Activated B cell treated with CpG ODN at 0.5 μM for 24 hours (primary cell): ENCODE measurements at places on chromosomes 2 and 18. TPM values are rescaled to one million over a fixed set of nuclear protein-coding genes. Genes with fewer than 3 reads are reported as not detected.

Gene FAM98A
- total RNA-seq: 30.2 and 40.5 TPM in 2 replicates

Gene TMEM198
- total RNA-seq: 0.86 and 1.2 TPM in 2 replicates

DNA sequence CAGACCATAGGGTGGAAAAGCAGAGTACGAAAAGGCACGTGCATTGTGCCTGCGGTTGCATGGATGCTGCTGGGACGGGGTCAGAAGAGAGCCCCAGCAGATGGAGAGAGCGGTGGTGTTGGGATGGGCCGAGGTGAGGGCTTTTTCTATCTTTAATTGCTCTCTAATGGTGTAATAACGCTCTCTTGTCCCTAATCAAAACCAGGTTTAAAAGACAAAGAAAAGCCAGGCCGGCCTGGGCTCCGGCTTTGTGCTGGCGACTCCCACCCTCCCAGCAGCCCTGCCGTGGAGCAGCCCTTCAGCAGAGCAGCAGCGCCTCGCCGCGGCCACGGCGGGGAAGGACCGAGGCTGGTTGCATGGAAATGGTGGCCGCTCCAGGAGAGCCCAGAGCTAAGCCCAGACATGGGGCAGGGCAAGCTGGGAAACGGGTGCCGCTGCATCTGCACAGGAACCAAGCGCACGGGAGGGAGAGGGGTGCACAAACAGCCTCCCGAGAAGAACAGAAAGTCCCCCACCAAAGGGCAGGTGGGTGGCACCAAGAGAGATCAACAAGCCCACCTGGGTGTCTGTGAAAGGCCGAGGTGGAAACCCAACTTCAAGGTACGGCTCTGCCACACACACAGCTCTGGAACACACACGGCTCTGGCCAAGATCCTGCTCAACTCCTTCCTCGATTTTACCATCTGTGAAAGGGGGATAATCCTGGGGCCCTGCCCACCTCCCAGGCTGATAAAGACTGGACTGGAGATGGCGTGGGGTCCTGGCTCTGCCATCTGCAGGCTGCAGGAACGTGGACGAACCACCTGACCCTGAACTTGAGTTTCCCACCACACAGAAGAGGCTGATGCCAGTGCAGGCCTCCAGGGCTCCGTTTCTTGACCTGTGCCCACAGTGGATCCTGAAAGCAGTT is 15.0 kb downstream of the HS1BP3 start:
- peak; percentile 64 for DNase-seq

Gene CNGA3
- total RNA-seq: not detected in 2 replicates

GRCh38 chr18:76451396-76452331 is 43.4 kb downstream of the ZNF516 start:
- DNase-seq: no peak

DNA sequence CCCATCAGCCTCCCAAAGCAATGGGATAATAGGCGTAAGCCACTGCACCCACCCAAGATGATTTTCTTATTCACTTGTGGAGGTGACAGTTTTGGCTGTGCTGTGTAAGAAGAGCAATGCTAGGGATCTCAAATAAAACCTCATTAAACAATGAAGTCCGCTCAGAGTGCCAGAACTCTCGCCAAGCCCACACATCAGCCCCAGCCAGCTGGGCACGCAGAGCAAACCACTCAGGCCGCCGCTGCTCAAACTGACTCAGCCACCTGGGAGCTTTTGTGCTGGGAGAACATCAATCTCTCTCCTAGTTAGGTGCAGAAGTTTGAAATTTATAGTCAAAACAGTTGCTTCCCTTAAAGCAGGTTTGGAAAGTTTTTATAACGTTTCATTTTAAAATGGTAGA is 47.6 kb downstream of the RNF152 start:
- DNase-seq: no peak

DNA sequence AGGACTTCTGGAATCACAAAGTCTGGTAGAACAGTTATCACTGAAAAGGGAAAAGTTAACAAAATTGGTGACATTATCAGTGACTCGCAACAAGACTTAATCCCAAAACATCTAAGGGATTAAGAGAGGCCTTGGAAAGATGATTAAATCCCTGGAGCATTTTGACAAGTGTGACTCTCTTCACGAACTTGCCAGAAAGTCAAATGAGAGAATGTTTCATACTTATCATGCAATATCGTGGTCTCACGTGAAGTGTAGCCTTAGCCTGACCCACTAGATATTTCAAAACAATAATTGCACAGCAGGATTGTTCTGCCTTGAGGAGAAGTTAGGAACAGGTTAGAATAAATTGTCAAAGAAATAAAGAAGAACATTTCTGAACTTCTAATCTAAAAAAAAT is 104.5 kb downstream of the COL6A3 start:
- no peak for DNase-seq

GRCh38 chr2:17107151-17107550 is 411.1 kb downstream of the RAD51AP2 start:
- DNase-seq: no peak

- DNase-seq: no peak
Observed at GRCh38 chr2:46858702-46859090, 56.9 kb downstream of the MCFD2 start.

Gene FBXO36
- total RNA-seq: 0.78 and 0.89 TPM in 2 replicates

GRCh38 chr2:60853531-60853930 is 27.8 kb upstream of the REL start:
- no peak for DNase-seq

Gene PJVK
- total RNA-seq: 2.0 and 3.1 TPM in 2 replicates

DNA sequence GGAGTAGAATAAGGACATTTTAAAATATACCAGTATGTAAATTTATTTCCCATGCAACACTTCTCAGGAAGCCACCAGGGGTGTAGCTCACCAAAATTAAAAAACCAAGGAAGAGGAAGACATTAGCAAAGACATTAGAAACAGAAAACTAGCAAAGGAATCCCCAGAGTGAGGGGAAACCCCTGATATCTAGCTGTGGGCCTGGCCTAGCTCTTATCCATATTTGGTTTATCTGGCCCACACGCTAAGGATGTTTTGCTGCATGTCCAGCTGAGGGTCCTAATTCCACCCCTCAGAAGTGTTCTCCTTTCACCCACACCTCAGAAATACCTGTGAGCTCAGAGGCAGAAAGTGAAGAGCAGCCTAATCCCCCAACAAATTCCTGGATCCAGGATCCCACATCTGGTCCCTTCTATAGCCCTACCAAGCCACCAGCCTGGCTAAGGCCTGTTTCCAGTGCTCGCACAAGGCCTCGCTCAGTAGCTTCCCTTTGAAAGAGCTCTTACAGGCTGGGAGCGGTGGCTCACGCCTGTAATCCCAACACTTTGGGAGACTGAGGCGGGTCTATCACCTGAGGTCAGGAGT is 17.4 kb downstream of the OSBPL1A start:
- DNase-seq: no peak

DNA sequence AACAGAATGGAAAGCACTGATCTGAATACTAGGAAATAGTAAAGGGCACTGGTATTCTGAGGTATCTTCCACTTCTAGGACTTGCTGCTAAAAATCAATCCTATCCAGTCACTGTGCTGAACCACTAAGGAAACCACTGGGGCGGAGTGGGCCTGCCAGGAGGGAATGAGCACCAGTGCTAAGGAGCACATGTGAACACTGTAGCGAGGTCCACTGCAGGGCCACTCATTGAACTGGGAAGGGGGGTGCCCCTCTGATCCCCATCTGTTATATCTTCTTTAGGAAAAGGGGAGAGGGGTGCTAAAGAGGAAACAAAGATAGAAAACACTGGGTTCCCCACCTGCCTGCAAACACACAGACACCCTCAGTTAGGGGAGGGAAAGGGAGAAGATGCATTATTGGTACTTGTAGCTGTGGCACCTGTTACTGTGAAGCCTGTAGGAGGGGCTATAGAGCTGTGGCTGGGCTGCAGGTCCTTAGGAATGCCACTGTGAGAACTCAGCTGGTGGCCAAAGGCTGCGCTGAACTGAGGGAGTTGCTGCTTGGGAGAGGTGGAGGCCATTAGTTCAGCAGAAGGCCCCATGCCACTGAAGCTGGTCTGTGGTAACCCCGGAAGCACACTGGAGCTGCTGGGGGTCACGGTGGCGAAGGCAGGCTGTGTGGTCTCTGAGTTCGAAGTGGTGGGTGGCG is 81.8 kb downstream of the INO80D start:
- DNase-seq: no peak

DNA sequence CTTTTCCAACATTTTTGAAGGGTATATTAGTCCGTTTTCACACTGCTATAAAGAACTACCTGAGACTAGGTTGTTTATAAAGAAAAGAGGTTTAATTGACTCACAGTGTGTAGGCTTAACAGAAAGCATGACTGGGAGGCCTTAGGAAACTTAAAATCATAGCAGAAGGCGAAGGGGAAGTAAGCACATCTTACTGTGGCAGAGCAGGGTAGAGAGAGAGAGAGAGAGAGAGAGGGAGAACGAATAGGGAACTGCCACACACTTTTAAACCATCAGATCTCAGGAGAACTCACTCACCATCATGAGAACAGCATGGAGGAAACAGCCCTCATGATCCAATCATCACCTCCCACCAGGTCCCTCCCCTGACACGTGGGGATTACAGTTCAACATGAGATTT is 420.3 kb downstream of the SOCS6 start:
- DNase-seq: no peak

DNA sequence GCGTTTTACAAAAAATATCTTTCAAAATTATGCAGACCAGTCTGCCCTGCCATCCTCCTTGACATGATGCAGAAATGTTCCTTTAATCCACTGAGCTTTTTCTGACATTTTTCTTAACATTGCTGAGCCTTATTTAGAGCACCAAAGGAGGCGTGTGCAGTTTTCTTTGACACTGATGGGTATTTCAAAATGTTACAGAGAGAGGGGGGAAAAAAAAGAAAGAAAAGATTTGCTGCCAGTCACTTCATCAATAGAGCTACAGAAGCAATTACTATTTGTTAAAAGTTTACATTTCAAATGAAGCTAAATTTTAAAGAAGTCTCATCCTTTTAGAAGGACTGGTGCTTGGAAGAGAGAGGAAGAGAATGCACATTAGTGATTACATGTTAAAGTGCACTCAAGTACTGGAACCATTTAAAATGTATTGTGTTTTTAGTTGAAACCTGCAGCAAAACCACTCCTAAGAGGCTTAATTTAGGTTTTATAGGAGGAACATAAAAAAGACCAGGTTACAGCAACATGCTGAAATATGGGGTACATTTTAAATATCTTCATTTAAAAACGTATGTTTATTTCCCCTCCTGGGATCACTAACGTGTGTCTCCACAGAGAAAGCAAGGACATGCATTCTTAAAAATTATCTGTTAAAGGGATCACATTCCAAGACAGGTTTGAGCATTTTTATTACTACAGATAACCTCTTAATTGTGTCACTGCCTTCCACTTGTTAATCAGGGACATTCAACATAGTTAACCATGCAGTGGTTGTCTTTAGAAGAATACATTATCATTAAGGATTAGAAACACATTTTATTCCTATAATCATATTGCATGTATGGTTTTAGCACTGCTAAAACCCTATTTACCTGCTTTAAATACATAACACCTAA is 258.4 kb downstream of the MEIS1 start:
- no peak for DNase-seq
